ENCODE measurements at places on chromosomes 3 and 15.

GRCh38 chr15:80591938-80592825 is 102.9 kb upstream of the ABHD17C start:
- no peak for DNase-seq

- DNase-seq = no peak
Observed at GRCh38 chr3:69660631-69661030, 78.6 kb upstream of the MITF start.

- no peak for DNase-seq
Observed at GRCh38 chr3:52002748-52003147, 7.1 kb upstream of the RPL29 start.

DNA sequence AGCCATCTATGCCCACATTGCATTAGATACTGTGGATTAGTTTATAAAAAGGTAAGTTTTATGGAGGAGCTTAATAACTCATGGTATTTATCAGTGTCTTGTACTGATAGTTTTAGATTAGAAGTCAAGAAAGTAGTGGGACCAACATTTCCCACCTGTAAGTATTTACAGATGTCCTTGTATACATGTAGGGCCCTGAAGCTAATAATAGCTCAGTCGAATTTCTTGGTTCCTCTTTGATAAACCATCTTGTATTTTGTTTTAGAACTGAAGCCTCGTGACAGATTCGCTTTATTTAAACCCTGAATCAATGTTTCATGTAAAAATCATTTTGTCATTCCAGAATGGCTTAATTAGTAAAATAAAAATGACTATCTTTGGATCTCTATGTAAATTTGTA is 73.4 kb downstream of the CRYBG3 start:
- DNase-seq = no peak

- DNase-seq = no peak
Observed at GRCh38 chr3:113018536-113019181, 27.9 kb downstream of the GTPBP8 start.
